Temporal lobe (tissue), 4 donors: ENCODE measurements at places on chromosomes 13 and 19. TPM values are rescaled to one million over a fixed set of nuclear protein-coding genes. Genes with fewer than 3 reads are reported as not detected.

Gene ZNF880
- 67.6 TPM for total RNA-seq

Gene ZNF444
- total RNA-seq: 14.3 TPM

Gene KIR2DL4
- not detected for total RNA-seq

Gene ELOF1
- total RNA-seq: 9.8 TPM

Gene PSG7
- not detected for total RNA-seq

Gene ZNF132
- 7.1 TPM for total RNA-seq

Gene PRR36
- 7.4 TPM for total RNA-seq
